ENCODE measurements at places on chromosomes 2 and 18. TPM values are rescaled to one million over a fixed set of nuclear protein-coding genes. Genes with fewer than 3 reads are reported as not detected.

Gene COLEC12
- 2.3 TPM for total RNA-seq

DNA sequence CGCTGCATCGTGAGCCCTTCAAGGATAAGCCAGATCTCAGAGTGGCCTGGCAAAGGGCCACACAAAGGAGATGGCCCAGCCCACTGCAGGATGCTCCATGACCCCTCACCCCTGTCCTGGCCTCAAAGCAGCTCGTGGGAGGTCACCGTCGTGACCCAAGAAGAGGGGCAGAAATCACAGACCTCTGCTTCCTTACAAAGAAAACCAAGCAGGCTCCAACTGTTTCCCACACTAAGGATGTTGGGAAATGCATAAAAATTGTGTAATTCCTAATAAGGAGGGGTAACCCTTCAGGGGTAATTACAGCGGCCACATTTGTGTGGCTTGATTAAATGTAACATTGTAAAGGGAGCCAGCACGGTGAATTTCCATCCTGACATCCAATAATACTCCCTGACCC lies 102.3 kb downstream of the BOD1L2 start:
- no peak overlapping the region for H3K27ac ChIP-seq
- no peaks in the 10 kb centered on the region for H3K4me1 ChIP-seq
- H3K4me3 ChIP-seq: no peak overlapping the region
- H3K27me3 ChIP-seq: no peaks in the 10 kb centered on the region
- H3K36me3 ChIP-seq: no peaks in the 10 kb centered on the region
- no peak for DNase-seq

GRCh38 chr18:55092166-55092565 lies 132.9 kb upstream of the CCDC68 start:
- peaks cover under 1% of the 10 kb centered on the region for H3K27me3 ChIP-seq
- no peaks in the 10 kb centered on the region for H3K4me1 ChIP-seq
- H3K36me3 ChIP-seq: no peaks in the 10 kb centered on the region
- no peak overlapping the region for H3K27ac ChIP-seq

GRCh38 chr18:8501044-8501443 lies 108.2 kb upstream of the RAB12 start:
- H3K36me3 ChIP-seq: no peaks in the 10 kb centered on the region
- DNase-seq: no peak
- peaks cover 35% of the 10 kb centered on the region for H3K27me3 ChIP-seq
- no peak overlapping the region for H3K4me3 ChIP-seq

DNA sequence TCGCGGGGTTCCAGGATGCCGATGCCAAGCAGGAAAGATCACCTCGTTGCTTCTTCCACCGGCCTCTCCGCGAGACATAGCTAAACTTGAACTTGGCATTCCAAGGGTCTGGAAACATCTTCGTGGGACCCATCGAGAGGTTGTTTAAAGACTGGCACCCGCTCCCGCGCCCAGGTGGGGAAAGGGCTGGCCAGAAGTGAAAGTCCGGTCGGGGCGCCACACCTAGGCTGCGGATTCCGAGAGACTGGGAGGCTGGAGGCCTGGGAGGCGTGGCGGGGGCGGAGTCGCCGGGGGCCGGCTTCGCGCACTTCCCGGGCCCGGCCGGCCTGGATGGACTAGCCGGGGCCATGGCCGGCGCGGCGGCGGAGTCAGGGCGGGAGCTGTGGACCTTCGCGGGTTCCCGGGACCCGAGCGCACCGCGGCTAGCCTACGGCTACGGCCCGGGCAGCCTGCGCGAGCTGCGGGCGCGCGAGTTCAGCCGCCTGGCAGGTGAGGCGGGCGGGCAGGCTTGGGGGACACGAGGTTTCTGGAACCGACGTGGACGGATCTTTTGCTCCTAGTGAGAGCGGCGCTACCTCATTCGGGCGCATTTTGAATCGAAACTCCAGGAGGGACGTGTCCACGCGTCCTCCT lies at the start of gene MOCOS:
MOCOS (plus strand) TSS at position 305 of the 633 bp plus-strand sequence; CDS start at position 348, 43 bp downstream.
- no peaks in the 10 kb centered on the region for H3K36me3 ChIP-seq
- peaks cover 12% of the 10 kb centered on the region for H3K4me1 ChIP-seq
- DNase-seq: peak; percentile 42
- peak within 1 kb of the TSS; percentile 62 for H3K27ac ChIP-seq
- H3K27me3 ChIP-seq: no peaks in the 10 kb centered on the region

DNA sequence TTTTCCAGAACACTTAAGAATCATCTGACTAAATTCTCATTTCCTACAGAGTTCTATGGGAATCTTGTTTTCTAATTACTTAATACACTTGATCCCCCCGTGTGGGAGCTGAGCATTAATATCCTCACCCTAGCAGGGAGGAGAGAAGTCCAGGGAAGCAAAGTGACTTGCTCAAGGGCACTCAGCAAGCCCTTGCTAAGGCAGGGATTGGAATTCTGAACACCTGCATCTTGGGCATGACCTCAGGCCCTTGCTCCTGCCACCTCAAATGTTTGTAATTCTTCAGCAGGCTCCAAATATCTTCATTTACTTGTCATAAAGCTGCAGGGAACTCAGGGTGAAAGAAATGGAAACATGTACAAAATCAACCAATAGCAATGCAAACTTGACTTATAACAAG lies 162.4 kb downstream of the GPD2 start:
- no peak overlapping the region for H3K27ac ChIP-seq
- H3K27me3 ChIP-seq: peaks cover 2% of the 10 kb centered on the region
- H3K36me3 ChIP-seq: no peaks in the 10 kb centered on the region
- no peak for DNase-seq

GRCh38 chr2:102432386-102432785 lies 9.4 kb downstream of the IL18RAP start:
- H3K27me3 ChIP-seq: peaks cover 6% of the 10 kb centered on the region
- DNase-seq: no peak
- H3K4me3 ChIP-seq: no peak overlapping the region
- H3K36me3 ChIP-seq: no peaks in the 10 kb centered on the region
- H3K27ac ChIP-seq: no peak overlapping the region

DNA sequence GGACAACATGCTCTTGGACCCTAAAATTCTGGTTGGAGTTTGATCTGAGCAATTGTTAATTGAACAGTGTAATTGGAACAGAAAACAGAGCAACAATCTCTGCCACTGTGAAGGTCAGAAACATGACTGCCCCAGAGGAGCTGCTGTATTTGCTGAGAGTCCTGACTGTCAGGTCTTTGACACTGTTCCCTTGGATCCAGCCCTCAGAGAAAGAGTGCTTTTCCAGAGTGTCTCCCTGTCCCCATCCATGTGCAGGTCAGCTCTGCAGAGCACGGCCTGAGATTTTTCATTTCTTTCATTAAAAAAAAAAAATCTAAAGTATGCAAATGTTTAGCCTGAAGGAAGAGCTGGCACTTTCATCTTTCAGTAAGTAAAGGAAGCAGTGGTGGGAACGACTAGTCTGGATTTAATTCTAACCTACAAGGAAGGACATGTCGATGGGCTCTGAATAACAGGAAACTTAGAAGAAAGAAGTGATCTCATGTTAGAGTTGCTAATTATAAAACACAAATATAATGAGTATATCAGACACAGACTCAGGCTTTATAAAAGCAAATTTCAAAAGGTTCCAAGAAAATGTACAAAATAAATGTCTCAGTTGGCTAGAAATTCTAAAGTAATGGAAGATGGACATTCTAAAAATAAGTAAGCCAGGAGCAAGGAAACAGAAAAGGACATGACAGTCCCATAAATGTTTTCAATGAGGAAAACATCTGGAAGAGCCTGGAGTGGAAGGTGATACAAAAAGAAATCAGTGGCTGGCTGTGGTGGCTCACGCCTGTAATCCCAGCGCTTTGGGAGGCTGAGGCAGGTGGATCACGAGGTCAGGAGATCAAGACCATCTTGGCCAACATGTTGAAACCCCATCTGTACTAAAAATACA lies 876.5 kb downstream of the EPHA4 start:
- no peaks in the 10 kb centered on the region for H3K4me1 ChIP-seq
- no peaks in the 10 kb centered on the region for H3K36me3 ChIP-seq

- H3K27ac ChIP-seq: peak overlapping the region; percentile 54
- no peaks in the 10 kb centered on the region for H3K27me3 ChIP-seq
Observed at GRCh38 chr2:200310545-200310971, 4.1 kb downstream of the SPATS2L start.

DNA sequence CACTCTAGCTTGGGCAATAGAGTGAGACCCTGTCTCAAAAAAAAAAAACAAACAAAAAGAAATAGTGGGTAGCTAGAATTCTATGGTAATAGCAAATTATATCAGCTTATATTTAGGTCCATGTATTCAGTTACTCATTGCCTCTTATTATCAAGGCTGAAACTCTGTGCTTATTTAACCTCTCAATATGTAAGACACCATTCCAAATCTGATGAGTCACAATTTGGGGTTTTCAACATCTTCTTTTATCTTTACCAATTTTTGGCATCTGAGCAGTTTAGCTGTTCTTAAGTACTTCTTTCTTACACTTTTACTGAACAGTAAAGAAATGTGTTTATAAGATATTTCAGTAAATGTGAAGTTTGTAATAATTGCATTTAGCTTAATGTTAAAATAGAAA lies 69.3 kb downstream of the TTC27 start:
- H3K27ac ChIP-seq: no peak overlapping the region
- H3K27me3 ChIP-seq: no peaks in the 10 kb centered on the region
- peak; percentile 91 for DNase-seq
- no peak overlapping the region for H3K4me3 ChIP-seq
- peaks cover 3% of the 10 kb centered on the region for H3K4me1 ChIP-seq

DNA sequence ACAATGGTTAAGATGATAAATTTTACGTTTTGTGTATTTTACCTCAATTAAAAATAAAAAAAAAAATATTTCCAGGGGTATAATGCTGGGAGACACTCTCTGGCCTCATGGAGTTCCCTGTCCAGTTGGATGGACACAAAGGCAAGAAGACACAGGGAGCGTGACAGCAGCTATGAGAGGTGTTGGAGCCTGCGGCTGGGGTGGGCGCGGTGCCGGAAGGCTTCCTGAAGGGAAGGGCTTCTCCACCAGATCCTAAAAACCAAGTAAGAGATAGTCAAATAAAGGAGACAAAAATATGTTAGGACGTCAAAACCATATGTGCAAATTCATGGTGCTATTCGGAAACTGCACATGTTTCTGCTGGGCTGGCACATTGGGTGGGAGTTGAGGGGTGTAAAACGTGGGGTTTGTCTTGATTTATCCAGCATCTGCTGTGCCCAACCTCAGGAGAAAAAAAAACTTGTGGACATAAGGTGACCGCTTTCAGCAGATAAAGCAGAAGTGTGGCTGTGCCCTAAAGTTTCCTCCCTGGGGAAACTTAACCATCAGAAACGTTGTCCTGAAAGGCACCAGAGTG lies 467.6 kb downstream of the RNF144A start:
- H3K27ac ChIP-seq: no peak overlapping the region
- DNase-seq: no peak
- no peaks in the 10 kb centered on the region for H3K36me3 ChIP-seq
- H3K4me3 ChIP-seq: no peak overlapping the region

GRCh38 chr2:222568865-222569264 lies 87.0 kb downstream of the FARSB start:
- H3K36me3 ChIP-seq: peaks cover 6% of the 10 kb centered on the region
- no peak overlapping the region for H3K4me3 ChIP-seq
- H3K27ac ChIP-seq: no peak overlapping the region
- peak; percentile 85 for DNase-seq
- H3K4me1 ChIP-seq: peaks cover 2% of the 10 kb centered on the region
- no peaks in the 10 kb centered on the region for H3K27me3 ChIP-seq

DNA sequence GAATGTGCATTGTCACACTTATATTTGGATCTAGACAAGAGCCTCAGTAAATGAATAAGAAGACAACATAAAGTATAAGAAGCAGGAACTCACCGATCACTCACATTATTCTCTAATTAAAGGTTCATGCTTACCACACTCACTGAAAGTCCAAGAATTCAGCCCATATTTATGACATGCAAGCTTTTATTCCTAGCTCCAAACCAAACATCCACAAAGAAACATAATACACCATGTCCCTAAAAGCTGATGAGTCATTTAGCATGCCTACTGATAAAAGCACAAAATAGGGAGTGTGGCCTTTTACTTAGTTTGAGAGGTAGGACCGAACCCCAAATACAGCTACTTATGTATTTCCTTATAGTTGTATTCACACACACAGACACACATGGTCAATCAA lies 1094.6 kb upstream of the CDH2 start:
- no peaks in the 10 kb centered on the region for H3K27me3 ChIP-seq
- peak; percentile 43 for DNase-seq
- no peaks in the 10 kb centered on the region for H3K4me1 ChIP-seq
- no peak overlapping the region for H3K27ac ChIP-seq
- no peaks in the 10 kb centered on the region for H3K36me3 ChIP-seq
- no peak overlapping the region for H3K4me3 ChIP-seq

DNA sequence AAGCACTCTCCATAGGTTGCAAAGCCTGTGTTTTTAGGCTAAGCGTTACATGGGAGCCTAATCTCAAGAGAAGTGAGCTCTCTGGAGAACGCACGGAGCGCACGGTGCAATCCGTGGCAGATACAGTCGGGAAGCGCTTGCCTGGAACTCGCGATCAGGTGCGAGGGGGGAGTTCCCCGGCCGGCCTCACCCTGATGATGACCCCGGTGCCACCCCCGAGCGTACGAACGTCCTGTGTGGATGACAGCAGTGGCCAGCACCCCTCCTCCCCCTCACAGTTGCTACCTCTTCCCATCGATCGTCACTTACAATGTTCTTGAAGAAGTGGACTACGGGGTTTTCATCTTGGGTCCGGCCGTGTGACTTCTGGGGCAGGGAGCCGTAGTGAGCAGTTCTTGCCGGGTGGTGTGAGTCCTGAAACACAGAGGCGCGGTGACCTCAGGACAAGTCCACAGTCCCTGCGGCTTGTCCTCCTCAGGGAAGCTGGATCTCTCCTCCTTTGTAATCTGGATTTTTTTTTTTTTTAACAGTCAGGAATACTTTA lies 142.9 kb downstream of the MBP start:
- DNase-seq: no peak
- H3K4me3 ChIP-seq: no peak overlapping the region
- H3K4me1 ChIP-seq: no peaks in the 10 kb centered on the region
- no peaks in the 10 kb centered on the region for H3K36me3 ChIP-seq
- no peak overlapping the region for H3K27ac ChIP-seq
- H3K27me3 ChIP-seq: peaks cover 12% of the 10 kb centered on the region

DNA sequence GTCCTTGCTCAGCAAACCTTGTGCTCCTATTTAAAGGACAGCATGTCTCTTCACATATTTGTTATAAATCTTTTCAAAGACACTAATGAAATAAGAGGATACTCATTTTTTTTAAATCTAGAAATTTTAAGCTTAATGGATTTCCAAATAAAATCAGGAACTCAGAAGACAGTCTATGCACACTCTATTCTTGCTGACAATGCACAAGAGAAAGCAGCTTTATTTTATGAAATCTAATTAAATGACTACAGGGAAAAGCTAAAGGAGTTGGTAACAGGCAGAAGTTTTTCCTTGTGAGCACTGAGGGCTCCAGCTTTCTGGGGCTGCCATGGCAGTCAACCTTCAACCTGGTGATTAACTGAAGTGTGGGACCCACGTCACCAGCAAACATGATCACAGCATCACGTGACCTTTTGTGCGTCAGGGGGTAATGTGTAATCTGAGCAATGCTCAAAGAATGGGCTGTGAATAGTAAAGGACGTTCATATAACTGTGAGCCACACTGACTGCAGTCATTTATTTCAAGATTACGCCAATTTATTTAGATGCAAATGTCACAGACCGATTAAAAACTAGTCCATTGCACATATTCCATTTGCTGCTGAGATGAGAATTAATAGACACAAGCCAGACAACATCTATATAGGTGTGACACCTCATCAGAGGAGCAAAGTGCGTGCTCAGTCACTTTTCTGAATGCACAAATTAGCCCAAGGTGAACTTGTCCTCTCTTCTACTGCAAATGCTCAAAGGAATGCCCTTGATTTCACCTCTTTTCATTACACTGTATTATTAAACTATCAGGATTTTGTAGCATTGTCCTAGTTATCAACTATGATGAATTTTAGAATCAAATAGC lies 11.6 kb upstream of the DNER start:
- no peaks in the 10 kb centered on the region for H3K27me3 ChIP-seq
- no peaks in the 10 kb centered on the region for H3K36me3 ChIP-seq
- no peak overlapping the region for H3K4me3 ChIP-seq
- H3K4me1 ChIP-seq: peaks cover 4% of the 10 kb centered on the region
- peak; percentile 95 for DNase-seq
